ENCODE measurements at places on chromosomes 7 and 10.

DNA sequence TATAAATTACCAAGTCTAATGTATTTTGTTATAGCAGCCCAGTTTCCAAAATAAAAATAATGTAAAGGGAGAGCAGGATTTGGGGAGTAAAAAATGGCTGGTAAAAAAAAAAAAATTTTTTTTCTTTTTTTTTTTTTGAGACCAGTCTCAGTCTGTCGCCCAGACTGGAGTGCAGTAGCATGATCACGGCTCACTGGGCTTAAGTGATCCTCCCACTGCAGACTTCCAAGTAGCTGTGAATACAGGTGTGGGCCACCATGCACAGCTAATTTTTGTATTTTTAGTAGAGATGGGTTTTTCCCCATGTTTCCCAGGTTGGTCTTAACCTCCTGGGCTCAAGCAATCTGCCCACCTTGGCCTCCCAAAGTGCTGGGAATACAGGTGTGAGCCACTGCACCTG is 4.8 kb upstream of the LSM8 start:
- DNase-seq = no peak

DNA sequence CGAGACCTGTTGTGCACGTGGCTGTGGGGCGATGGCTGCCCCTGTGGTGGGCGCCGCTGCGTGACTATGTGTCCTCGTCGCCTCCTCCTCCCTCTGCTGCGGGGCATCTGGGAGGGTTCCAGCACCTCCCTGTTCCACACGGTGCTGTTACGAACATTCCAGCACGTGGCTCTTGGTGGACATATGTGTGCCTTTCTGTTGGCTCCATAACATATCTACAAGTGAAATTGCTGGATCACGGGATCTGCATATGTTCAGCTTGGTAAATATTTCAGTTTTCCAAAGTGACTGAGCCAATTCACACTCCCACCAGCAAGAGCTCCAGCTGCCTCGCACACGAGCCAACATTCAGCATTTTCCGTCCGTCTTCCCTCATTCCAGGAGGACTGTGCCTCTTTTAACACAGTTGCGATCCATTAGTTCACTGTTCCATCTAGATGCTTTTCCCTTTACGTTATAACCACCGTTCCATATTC is 25.1 kb downstream of the SNX8 start:
- DNase-seq = no peak

DNA sequence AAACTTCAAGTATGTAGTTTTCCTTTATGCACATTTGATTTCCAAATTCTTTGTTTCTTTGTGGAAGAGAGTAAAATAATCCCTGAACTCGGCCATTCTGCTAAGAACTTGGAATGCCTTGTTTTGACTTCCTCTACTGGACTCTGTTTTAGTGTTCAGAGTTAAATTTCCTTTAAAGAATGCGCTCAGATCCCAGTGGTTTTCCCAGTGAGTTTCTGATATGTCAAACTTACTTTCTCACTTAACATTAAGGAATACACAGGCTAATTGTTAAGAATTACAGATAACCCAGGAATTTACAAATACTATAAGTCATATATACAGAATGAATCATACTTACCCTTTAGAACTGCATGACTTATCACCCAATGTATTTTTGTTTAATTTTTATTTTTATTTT is 1067.6 kb upstream of the CELF2 start:
- no peak for DNase-seq

GRCh38 chr10:67110286-67110685 is 184.4 kb downstream of the LRRTM3 start:
- DNase-seq = no peak

DNA sequence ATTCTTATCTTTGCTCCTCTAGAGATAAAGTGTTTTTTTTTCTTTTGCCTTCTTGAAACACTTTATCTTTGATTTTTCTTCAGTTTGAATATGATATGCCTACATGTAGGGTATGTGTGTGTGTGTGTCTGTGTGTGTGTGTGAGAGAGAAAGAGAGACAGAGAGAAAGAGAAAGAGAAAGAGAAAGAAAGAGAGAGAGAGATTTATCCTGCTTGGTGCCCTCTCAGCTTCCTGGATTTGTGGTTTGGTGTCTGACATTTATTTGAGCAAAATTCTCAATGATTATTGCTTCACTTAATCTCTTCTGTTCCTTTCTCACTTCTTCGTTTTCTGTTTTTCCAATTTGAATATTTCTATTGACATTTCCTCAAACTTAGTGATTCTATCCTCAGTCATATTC is 60.3 kb downstream of the RAB18 start:
- DNase-seq = no peak

GRCh38 chr7:105975770-105976417 is 12.8 kb downstream of the CDHR3 start:
- no peak for DNase-seq

DNA sequence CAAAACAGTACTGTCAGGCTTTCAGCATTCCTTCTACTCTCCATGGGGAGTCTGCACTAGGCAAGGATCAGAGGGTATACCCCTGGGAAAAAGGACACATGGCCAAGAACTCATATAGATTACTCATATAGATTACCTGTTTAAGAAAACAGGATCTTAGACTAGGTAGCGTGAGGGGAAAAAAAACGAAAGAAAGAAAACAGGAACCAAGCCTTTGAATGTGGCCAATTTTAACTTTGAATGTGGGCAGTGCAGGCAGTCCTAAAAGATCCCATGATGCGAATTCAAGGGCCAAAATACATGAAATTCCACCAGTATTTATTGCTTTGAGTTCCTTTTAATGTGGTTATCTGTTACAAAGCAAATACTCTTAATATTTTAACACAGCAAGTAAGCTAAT is 108.6 kb upstream of the TAC1 start:
- DNase-seq = no peak

- DNase-seq = no peak
These were observed 63.3 kb downstream of the MRC1 start for GRCh38 chr10:17872191-17873091.

- DNase-seq = no peak
These were observed 478.7 kb downstream of the GRM8 start for GRCh38 chr7:126774077-126774476.

Measured in stimulated activated CD8-positive, alpha-beta memory T cell treated with anti-CD3 and anti-CD28 coated beads, Interleukin-7, amount 100 ng/mL, for 1 hour (primary cell).